ENCODE measurements at places on chromosomes 6 and 20.

GRCh38 chr20:9499126-9499899 lies 15.1 kb upstream of the LAMP5 start:
- no peak for DNase-seq

- peak; percentile 45 for DNase-seq
Measured at GRCh38 chr20:4227085-4227821, 211.9 kb upstream of the RNF24 start.

DNA sequence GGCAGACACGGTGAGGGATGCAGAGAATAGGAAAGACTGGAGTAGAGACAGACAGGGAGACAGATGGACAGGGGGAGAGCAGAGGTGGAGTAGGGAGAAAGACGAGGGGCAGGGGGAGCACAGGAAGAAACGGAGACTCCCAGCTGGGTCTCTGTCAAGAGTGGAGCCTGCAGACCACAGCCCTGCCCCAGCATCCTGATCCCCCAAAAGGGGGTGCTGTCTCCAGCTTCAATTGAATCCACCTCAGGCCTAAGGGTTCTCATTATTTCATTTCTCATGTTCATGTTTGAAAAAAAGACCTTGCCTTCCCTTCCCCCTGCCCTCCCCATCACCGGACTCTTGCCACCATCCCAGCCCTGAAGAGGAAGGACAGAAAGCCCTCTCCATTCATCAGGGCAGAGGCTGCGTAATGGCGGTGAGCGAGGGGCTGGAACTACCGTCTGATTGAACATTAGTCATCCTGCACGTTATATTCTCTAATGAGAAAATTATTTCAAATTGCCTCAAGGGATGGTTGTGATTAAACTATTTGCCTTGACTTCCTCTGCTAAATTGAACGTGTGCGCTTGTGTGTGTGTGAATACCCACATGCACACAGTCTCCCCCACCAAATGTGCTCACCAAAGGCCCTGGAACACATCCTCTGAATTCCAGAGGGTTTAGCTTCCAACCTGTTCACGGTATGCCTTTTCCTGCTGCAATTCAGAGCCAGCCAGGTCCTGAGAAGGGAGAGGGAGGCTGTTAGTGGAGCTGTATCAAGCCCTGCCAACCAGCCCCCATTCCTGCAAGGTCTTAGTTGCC lies 98.3 kb downstream of the CDC5L start:
- no peak for DNase-seq

- DNase-seq, result no peak
Measured at GRCh38 chr6:46453741-46454316, 37.4 kb downstream of the RCAN2 start.

- DNase-seq, result no peak
Measured at GRCh38 chr6:81969814-81970213, 217.3 kb upstream of the TENT5A start.

DNA sequence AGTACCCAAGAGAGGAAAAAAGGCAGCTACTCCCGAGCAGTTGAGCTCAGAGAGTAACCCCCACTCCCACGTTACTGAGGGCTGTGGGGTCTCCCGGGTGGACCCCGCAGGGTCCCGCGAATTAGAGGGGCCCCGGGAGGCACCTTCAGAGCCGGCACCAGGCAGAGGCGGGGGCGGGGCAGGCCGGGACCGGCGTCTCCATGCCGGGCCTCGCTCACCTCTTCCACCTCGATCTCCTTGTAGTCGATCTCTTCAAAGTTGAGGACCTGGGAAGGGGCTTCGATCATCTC lies 381 bp downstream of the MAP3K7 start:
- DNase-seq, result no peak

All from lung microvascular endothelial cell (primary cell).